ENCODE measurements at places on chromosomes 13 and 19.

DNA sequence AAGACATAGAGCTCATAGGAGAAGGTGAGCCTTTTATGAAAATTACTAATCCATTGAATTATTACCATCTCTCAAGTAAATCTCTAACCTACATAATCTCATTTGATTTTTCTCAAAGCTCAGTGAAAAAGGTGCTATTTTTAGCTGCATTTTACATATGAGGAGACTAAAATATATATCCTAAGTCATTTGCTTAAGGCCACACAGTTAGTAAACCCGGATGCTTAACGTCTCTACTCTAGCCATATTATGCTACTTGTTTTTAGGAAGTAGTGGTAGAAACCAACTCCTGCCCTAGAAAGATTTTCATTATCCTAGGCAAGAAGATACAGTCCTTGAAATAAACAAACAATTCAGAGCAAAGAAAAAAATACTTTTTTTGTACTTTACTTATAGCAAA, 108.9 kb downstream of the RBM26 start:
- no peak for DNase-seq

DNA sequence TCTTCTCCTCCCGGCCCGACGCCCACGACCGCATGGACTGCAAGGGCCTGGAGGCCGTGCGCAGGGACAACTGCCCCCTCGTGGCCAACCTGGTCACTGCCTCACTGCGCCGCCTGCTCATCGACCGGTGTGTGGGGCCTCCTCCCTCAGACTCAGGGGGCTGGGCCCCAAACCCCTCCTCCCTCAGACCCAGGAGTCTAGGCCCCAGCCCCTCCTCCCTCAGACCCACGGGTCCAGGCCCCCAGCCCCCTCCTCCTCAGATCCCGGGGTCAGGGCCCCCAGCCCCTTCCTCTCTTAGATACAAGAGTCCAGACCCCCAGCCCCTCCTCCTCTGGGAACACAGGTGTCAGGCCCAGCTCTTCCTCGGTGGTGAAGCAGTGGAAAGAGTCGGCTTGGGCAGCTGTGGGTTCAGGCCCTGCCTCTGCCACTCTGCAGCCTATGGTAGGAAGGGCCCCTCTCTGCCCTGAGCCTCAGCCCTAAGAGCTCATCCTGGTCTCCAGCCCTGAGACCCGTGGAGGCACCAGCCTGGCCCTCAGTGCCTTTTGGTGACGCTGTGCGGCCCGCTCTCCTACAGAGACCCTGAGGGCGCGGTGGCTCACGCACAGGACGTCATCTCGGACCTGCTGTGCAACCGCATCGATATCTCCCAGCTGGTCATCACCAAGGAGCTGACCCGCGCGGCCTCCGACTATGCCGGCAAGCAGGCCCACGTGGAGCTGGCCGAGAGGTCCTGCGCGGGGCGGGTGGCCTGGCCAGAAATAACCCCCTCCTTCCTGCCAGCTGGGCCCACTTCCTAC, 3.7 kb upstream of the SPIB start:
- peak; percentile 66 for DNase-seq

DNA sequence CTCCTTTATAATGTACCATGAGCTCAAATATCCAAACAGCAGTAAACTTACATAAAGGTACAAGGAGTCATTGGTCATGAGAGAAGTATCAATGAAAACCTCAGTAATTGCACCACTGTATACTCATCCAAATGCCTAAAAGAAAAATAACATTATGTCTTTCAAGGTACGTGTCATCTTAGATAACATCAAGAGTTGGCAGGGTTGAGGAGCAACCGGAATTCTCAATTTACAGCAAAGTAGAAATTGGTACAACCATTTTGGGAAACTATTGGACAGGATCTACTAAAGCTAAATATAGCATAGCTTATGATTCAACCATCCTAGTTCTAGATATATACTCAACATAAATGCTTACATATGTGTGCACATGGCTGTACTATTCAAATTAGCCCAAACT, 502.8 kb downstream of the GPC6 start:
- no peak for DNase-seq

- no peak for DNase-seq
Observed at GRCh38 chr13:113065406-113066141, 40.0 kb upstream of the F7 start.

- DNase-seq = no peak
Observed at GRCh38 chr13:111210544-111211469, 95.7 kb downstream of the ARHGEF7 start.

DNA sequence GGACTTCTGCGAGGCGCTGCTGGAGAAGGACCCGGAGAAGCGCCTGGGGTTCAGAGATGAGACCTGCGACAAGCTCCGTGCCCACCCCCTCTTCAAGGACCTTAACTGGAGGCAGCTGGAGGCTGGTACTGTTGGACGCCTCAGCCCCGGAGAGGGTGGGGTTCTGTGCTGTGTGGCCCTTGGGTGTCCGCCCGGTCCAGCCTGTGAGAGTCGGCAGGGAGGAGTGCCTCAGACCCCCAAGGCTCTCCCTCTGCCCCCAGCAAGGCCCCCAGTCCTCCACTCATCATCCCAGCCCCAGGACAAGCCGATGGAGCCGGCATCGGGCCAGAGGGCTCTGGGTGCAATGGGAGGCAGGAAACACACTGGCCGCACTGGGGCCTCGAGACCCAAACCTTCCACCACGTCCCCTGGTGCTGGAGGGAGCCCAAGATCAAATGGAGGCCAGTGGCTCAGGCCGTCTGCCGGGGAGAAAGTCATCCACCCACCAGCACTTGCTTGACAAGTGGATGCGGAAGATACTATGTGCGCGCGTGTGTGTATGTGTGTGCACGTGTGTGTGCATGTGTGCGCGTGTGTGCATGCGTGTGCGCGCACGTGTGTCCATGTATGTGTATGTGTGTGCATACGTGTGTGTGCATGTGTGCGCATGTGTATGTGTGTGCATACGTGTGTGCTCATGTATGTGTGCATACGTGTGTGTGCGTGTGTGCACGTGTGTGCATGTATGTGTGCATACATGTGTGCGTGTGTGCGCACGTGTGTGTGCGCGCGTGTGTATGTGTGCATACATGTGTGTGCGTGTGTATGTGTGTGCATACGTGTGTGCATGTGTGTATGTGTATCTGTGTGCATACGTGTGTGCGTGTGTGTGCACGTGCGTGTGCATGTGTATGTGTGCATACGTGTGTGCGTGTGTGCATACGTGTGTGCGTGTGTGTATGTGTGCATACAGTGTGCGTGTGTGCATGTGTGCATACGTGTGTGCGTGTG, 25.8 kb upstream of the TMEM255B start:
- DNase-seq = no peak

DNA sequence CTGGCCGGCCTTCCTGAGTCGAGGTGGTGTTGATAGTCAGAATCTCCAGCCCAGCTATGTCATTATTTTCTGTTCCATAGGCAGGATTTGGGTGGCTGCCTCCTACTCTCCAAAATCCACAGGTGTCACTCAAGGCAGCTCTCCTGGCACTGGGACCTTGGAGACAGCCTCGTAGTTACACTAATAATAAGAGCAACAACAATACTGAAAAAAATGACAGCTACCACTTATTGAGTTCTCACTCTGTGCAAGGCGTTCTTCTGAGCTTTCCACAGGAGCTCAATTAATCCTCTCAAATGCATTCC, 12.2 kb upstream of the KLK12 start:
- no peak for DNase-seq

DNA sequence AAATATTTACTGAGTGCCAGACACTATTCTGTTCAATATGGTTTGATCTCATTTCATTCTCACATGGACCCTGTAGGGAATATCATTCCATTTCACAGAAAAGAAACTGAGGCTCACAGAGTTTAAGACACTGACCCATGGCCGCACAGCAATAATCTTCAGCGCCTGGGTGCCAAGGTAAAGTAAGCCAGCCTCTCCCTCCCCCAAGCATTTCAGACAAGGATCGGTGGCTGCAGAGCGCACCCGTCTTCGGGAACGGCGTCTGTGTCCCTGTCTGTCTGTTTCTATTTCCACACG, 4.3 kb upstream of the PDE4A start:
- DNase-seq = no peak

- DNase-seq = no peak
Observed at GRCh38 chr13:28474491-28475134, 20.3 kb downstream of the FLT1 start.

- no peak for DNase-seq
Observed at GRCh38 chr19:50551715-50552187, 16.5 kb downstream of the LRRC4B start.

DNA sequence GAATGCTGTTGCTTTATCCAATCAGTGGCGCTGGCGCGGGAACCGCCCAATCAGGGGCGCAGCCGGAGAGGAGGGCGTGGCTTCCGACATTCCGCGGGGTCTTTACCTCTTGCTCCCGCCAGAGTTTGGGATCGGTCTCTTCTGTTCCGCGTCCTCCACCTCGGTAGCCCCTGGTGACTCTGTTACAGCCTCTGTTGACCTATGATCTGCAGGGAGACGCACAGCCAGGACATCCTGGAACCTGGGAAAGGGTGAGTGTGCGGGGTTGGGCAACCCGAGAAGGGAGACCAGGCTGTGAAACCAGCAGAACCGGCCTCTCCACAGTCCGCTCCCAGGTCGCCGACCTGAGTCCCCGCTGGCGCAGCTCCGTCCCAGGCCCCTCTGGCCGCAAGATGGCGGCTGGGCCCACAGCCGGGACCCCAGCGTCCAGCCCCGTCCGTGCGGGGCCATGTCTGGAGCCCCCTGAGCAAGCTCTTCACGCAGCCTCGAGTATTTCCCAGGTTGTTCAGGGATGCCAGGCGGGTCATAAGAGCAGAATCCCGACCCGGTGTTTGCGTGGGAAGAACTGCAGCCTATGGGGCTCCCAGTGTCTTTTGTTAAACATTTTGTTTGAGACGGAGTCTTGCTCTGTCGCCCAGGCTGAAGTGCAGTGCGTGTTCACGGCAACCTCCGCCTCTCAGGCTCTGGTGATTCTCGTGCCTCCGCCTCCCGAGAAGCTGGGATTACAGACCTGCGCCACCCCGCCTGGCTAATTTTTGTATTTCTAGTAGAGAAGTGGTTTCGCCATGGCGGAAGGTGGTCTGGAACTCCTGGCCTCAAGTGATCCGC, 4.4 kb upstream of the ZNF681 start:
- DNase-seq = peak; percentile 48

Measured in HuH-7.5 (cell line).